NCI-H2107 (cell line): ENCODE measurements at places on chromosomes 16 and 17.

DNA sequence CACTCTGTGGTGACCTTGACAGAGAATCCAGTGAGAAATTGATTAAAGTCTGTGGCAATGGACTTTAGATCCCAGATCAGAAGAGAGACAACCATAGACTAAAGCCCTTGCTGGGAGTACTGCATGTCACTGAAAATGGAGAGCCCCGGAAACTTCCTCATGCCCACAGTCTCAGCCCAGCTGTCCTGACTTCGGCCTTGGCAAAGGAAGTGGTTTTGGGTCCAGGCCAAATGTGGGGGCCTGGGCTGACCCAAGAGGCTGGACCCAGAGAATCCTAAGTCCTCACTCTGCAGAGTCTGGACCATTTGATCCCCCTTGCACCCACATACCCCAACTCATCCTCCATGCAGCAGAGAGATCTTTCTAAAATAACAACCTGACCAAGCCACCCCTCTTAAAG is 4.7 kb upstream of the BEAN1 start:
- DNase-seq: no peak

GRCh38 chr17:33972763-33973162 is 282.3 kb upstream of the CCL2 start:
- no peak for DNase-seq

DNA sequence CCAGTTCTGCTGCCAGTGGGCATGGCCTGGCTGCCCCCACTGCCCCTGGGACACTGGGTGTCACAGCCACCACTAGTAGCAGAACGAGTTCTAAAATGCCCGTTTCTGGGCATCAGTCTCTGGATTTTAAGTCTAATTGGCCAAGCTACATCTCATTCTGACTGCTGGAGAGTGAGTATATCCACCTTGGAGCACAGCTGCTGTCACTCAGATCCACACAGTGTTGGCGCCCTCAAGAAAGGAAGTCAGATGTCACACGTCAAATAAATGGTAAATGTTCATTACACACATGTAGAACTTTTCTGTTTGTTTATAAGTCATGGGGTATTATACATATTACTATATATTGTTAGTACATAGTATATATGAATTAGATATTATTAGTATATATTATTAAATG is 19.4 kb downstream of the GNGT2 start:
- no peak for DNase-seq

DNA sequence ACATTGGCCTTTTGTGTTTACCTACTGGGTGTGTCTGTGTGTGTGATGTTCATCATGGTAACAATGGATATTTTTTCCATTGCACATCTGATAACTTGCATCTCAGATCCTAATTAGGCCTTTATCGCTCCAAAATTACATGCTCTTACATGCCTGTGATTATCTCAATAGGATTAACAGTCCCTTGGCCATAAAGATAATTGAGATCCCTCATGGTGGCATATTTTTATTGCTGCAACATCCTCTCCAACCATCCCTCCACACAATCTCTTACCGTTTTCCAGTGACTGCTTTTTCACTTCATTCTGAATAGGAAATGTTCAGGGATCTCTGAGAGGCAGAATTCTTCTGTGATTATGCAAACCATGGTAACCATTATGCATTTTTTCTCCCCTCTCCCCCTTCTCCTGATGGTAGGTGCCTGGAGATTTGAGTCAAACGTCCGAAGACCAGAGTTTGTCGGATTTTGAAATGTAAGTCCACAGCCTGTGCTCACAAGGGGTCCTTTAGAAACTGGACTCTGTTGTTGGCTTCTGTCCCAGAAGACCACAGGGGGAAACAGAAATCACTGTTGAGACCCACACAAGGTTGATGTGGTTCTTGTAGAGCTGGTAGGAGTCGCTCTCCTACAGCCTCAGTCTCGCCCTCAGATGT is 405.5 kb downstream of the CPPED1 start:
- DNase-seq: no peak

DNA sequence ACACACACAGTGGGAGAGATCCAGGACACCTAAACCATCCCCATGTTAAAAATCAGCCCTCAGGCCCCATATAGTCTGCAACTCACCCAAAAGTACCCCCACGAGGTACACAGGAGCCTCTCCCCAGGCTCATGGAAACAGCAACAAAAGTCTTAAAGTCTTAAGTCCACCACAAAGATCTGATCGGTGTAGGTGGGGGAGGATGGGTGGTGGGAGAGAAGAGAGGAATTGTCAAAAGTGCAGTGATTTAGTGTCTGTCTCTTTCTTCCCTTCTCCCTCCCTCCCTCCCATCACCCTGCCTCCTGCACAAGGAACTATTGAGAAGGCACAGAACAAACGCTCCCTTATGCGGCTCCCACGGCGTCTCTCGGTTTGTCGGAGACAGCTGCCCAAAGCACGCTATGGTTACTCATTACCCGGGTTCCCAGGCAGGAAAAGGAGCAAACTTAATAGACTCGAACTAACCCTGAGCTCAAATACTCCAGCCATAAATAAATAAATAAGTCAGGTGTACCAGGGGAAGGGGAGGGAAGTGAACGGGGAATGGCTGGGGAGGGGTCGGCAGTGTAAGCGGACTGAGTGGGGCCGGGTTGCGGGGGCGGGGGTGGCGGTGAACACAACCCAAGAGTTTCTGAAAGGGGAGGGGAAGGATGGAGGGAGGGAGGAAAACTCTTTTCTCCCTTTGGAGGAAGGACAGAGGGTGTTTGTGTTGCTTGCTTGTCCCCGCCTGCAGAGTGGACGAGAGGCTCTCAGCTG is 477.4 kb downstream of the SLC39A11 start:
- no peak for DNase-seq

- no peak for DNase-seq
These were observed 71.3 kb downstream of the FTO start for GRCh38 chr16:53775106-53775820.

DNA sequence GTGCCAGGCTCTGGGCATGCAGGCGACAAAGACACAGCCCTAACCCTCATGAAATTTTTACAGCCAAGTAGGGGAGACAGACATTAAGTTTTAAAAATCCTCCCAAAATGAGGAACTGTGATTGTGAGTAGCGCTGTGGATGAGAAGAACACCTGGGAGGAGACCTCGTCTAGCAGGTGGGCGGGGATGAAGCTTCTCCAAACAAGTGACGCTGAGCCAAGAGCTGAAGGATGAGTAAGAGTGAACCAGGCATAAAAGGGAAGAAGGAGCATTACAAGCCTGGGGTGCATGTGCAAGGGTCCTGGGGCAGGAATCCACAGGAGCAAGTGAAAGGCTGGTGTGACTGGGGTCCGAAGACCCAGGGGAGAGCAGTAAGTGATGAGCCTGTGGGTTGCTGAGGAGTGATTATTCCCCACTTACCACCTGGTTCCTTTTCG is 149.4 kb upstream of the HS3ST2 start:
- no peak for DNase-seq

- DNase-seq: no peak
These were observed 9.2 kb downstream of the SLC13A2 start for GRCh38 chr17:28482551-28483199.

- no peak for DNase-seq
These were observed 7.7 kb downstream of the USP6 start for GRCh38 chr17:5123343-5124124.

- no peak for DNase-seq
These were observed 1225.1 kb downstream of the CDH8 start for GRCh38 chr16:60811051-60811608.

- DNase-seq: no peak
These were observed 95.3 kb downstream of the ZNF18 start for GRCh38 chr17:11901931-11902330.

GRCh38 chr16:80788027-80788426 is 16.4 kb downstream of the CDYL2 start:
- no peak for DNase-seq

GRCh38 chr17:78019976-78020716 is 61.6 kb downstream of the TNRC6C start:
- no peak for DNase-seq

DNA sequence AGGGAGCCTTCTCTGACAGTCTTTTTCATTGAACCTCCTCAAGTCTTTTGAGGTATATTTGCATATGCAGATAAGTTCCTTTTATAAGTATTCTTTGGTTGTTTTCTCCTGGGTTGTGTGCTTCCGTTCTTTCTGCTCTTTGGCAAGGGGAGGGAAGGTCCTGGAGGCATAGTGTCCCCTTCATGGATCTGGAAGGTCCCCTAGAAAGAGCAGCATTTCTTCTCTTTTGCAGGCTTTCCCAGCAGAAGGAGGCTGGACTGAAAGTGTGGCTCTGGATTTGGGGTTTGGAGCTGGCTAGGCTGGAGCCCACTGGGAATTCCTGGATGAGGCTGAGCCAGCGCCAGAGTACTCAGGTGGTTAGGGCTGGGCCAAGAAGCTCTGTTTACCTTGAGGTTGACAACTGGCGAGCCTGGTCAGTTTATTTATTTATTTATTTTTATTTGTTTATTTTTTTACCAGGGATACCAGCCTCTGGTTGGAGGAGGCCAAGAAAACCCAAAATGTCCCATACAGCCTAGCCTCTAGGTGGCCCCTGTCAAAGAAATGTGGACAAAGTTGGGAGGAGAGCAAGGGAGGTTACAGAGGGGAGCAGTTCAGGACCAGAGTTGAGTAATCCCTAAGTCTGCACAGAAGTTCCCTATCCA is 5.4 kb upstream of the TOP2A start:
- no peak for DNase-seq

GRCh38 chr16:50296807-50297206 is 30.5 kb downstream of the ADCY7 start:
- DNase-seq: no peak

DNA sequence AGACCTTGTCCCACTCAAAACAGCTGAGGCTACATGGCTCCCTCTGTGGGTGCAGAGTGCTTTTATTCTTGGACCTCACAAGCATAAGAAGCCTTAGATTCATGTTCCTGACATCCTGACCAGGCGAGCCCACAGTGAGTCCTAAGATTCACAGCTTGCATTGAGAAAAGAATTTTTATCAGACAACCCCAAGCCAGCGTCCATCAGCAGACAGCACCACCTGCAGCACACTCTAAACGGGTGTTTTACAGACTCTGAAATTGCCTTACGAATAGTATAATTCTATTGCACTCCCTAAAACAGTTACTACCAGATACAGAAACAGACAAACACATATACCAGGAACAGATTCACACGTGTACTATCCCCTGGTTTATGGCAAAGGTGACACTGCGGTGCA is 31.9 kb downstream of the C16orf78 start:
- DNase-seq: no peak

GRCh38 chr17:50157891-50158290 is 7.4 kb upstream of the PPP1R9B start:
- no peak for DNase-seq

GRCh38 chr16:30601966-30602365 is 8.2 kb downstream of the ZNF689 start:
- DNase-seq: no peak

GRCh38 chr17:31687505-31688126 is 171.4 kb downstream of the COPRS start:
- DNase-seq: no peak

DNA sequence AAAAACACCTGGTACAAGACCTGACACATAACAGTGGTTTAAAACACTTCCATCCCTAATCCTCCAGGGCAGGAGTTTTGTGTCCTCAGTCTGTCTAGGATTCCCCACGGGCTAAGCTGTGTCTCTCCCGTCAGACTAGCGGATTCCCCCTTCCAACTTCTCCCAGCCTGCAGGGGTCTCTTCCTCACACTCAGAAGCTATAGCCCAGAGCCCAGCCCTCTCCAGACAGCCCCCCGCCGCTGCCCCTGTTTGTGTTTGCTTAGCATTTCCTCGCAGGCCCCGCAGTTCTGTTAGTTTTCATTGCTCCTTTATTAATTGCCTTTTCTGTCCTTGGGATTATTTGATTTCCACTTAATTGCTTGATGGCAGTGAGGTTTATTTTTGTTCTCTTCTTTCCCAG is 91.2 kb downstream of the TMEM132E start:
- no peak for DNase-seq

DNA sequence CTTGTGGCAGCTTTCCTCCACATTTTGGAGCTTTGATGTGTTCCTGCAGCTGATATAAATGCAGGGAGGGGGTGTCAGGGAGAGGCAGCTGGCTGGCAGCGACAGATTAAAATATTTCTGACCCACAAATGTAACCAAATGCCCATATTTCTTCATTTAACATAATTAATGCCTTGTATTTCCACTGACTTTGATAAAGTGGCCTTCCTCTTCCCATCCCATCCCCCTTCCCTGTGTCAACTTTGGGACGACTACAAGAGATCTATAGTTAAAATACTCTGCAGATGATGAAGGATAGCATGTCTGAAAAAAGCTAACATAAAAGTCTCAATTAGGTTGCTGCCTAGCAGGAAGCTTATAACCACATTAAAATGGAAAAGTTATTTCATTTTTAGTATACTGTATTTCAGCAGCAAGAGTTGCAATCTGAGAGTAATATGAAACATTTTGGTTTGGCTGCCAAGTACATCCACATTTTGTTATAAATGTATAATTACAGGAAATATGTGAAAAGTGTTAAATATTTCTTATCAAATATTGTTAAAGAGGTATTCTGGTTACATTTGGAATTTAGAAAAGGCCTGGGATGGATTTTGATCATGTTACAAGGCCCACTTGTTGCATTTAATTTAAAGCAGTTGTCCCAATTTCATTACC is 238.7 kb upstream of the TBX2 start:
- no peak for DNase-seq

- no peak for DNase-seq
These were observed 12.2 kb downstream of the TSPOAP1 start for GRCh38 chr17:58316260-58316960.

DNA sequence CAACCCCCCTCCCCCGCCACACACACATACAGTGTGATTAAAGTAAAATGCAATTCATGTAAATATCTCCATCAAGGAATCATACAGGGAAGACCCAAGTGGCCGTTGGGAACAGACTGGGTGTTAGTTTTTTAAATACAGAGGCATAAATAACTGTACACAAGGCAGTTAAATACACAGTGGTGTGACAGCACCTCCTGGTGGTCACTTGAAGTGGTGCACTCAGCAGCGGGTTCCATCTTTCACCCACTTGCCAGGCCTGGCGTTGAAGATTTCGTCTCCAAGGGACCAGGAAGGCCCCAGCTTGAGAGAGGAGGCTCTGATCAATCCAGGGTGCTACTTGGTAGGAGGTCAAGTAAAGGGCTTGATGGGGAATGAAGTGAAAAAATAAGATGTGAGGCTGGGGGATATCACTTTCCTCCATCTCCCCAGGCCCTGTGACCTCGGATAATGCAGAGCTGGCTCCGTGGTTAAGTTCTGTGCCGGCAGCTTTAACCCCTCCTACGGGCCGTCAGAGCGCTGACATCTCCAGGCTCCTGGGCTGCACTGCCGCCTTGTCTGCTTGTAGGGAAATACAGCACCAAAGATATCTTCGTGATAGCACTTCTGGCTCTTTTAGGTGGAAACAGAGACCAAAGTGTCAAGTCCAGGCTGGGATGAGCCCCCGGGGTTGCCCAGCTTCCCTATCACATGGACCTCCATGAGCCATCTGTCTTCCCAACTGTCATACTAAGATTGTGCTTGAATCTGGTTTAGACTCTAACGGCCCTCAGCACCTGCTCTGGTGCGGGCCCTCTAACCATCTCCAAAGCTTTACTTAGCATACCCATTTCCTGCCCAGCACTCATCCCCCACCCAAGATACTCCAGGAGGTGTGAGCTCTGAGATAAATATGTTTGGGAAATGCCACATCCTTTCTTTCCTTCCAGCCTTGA is 20.7 kb downstream of the LGALS9 start:
- DNase-seq: no peak

- no peak for DNase-seq
These were observed 19.2 kb downstream of the ZNF423 start for GRCh38 chr16:49836668-49837067.

- no peak for DNase-seq
These were observed 202.3 kb downstream of the CPPED1 start for GRCh38 chr16:12601290-12601900.
